Thymus (tissue), 14 donors: ENCODE measurements at places on chromosomes 7 and 10. TPM values are rescaled to one million over a fixed set of nuclear protein-coding genes. Genes with fewer than 3 reads are reported as not detected.

DNA sequence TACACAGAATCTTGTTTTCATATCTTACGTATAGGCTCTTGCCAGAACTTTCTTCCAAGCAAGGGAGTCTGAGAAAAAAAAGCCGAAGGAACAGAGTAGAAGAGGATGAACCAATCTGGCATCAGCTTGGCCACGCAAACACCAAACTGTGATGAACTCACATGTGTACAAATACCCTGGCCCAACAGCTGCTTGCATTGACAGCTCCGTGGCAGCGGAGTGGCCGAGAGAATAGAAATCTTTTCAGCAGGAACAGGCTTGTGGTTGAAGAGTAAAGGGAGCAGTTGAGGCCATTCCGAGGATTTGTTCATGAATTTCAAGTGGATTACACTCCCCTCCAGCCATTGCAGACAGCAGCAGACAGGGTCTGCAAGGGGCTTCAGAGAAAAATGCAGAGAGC lies 173.8 kb upstream of the PLXNA4 start:
- DNase-seq, result no peak

The BLNK gene
- total RNA-seq, result 7.2 TPM

- DNase-seq, result no peak
These were observed 74.8 kb downstream of the CDK1 start for GRCh38 chr10:60853107-60853506.

DNA sequence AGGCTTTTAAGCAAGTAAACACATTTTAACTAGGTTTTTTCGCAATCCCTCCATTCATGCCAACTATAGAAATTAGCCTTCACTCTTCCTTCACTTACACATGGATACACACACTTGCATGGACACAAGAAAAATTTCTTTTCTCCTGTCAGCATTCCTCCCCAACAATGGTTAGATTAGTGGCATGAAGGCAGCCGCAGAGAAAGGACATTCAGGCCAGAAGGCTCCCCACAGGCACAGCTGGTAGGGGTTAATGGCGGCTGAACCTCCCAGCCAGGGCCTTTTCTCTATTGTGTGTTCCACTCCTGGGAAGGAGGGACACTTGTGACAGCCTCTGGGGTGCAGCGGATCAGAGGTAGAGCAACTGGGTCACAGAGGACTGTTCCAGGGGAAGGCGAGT lies 255.0 kb upstream of the SP8 start:
- DNase-seq, result no peak

The NEURL1 gene
- 1.6 TPM for total RNA-seq

GRCh38 chr10:14751921-14752320 lies 22.8 kb downstream of the FAM107B start:
- no peak for DNase-seq

DNA sequence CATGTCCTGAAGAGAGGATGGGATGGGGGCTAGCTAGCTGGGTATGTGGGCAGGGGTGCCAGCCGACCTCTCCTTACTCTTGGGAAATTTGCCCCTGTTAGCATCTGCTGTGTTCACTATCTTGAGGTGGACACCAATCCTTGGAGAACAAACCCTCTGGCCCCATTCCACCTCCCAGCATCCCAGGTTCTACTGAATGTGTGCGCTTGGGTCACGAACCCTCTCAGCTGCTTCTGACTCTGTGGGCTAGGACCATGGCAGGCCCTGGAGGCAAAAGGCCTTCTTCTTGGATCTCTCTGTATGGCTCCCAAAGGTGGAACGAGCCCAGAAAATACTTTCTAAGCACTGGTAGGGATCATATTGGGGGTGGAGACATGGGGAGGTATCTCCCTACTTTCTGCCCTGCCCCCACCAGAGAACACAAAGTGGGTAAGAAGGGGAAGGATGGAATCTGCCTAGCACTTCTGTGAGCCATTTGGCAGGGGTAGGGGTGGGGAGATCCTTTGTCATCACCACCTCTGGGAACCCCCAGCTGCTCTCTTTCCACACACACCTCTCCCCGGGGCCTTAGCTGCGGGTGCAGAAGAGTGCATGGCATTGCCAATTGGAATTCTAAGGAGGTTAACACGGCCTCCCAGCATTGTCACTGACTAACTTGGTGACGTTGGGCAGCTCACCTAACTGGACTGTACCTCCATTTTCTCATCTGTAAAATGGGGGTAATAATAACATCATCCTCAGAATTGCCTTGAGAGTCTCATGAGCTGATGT lies 7.7 kb downstream of the UNC5B start:
- no peak for DNase-seq

The AGBL3 gene
- 1.9 TPM for total RNA-seq

DNA sequence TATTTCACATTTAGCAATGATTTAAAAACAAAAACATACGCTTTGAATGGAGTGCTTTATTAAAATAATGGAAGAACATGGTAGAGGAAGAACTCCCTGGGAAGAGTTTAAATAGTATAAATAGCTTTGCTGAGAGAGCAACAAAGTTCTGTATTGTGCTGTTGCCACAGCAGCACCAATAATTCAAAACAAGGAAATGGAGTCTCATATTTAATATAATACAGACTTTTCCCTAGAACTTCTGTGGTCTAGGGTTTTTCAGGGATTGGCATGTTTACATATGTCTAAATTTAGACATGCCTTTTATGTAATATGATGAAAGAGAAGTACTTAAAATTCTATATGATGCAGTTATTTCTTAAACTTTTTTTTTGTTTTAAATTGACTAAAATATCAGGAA lies 217.2 kb upstream of the HDAC9 start:
- no peak for DNase-seq

GRCh38 chr7:73623798-73624668 lies at the start of gene MLXIPL:
Gene MLXIPL, minus strand, starts transcription at chr7:73624522. Its CDS starts 30 bp downstream, at chr7:73624492.
- DNase-seq, result peak; percentile 15

The MPP7 gene
- 2.8 TPM for total RNA-seq

The BAMBI gene
- total RNA-seq, result 1.3 TPM

DNA sequence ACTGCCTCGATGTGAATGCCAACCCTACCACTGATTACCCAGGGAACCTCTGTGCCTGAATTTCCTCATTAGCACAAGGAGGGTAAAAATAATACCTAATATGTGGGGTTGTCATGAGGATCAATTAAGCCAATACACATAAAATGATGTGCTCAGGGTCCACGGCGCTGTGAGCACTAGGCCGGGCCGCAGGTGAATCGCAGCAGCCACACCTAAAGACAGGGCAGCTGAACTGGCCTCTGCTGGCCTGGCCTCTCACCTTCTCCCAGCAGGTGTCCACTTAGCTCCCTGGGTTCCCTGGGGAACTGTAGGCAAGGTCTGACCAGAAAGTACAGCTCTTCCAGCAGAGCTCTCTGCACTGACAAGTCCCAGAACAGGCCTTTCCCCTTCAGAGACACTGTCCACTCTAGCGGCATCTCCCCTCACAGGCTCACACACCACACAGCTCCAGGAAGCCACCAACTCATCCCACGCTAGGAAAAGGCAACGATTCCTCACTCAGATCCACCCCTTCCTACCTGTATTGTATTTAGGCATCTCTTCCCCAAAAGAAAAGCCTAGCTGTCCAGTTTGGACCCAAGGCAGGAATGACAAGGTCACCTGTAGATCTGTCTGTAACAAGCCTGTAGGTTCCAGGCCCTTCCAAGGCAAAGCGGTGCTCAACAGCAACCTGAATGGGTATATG lies 273.1 kb downstream of the USP6NL start:
- no peak for DNase-seq

- DNase-seq, result no peak
These were observed 393.8 kb downstream of the EXOC4 start for GRCh38 chr7:133646472-133647315.

DNA sequence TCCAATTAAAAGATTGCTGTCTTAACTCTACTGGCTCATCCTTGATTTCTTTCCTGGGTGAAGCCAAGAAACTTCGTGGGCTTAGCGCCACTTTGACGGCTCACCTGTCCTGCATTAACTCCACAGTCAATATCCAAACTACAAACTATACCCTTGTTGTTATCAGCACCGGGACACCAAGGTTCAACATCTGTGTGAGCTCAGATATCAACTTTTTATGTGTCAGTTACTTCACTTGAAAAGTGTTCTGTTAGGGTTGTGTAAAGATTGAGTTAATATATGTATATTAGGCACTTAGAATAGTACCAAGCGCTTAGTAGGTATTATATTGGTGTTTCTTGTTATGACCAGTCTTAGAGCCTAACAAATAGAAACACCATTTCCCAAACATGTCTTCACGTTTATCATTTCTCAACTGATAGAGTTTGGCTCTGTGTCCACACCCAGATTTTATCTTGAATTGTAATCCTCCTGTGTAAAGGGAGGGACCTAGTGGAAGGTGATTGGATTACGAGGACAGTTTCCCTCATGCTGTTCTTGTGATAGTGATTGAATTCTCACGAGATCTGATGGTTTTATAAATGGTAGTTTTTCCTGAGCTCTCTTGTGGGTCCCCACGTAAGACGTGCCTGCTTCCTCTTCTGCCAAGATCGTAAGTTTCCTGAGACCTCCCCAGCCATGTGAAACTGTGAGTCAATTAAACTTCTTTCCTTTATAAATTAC lies 19.0 kb upstream of the ST8SIA6 start:
- DNase-seq, result no peak

The GJD4 gene
- total RNA-seq, result 0.09 TPM

- no peak for DNase-seq
These were observed 139.3 kb downstream of the SLC25A13 start for GRCh38 chr7:96182424-96183158.

DNA sequence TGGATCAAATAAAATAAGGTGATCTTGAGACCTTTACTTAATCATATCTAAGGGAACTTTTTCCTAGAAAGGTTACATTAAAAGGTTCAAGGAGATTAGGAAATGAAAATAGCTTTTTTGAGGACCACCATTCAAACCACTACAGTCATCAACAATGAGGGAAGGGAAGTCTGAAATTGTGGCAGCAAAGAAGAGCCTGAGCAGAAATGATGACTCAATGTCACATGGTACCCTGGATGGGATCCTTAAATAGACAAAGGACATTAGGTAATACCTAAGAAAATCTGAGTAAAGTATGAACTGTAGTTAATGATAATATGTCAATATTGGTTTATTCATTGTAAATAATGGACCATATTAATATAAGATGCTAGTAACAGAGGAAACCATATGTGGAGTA lies 236.0 kb downstream of the SEMA3D start:
- no peak for DNase-seq

GRCh38 chr7:117171106-117171505 lies 151.8 kb downstream of the WNT2 start:
- DNase-seq, result no peak

The TMEM184A gene
- 0.47 TPM for total RNA-seq

The GPR37 gene
- total RNA-seq, result 0.52 TPM

- no peak for DNase-seq
These were observed 327.1 kb downstream of the GLRX3 start for GRCh38 chr10:130463104-130463875.
